ENCODE measurements at places on chromosomes 6 and 20. TPM values are rescaled to one million over a fixed set of nuclear protein-coding genes. Genes with fewer than 3 reads are reported as not detected.

The IRF4 gene
- 2.9 TPM for total RNA-seq

The RSPO3 gene
- total RNA-seq, result 14.0 TPM

The PPP1R3G gene
- total RNA-seq, result 4.4 TPM

The MRPL2 gene
- total RNA-seq, result 14.2 TPM

The CTCFL gene
- total RNA-seq, result not detected

DNA sequence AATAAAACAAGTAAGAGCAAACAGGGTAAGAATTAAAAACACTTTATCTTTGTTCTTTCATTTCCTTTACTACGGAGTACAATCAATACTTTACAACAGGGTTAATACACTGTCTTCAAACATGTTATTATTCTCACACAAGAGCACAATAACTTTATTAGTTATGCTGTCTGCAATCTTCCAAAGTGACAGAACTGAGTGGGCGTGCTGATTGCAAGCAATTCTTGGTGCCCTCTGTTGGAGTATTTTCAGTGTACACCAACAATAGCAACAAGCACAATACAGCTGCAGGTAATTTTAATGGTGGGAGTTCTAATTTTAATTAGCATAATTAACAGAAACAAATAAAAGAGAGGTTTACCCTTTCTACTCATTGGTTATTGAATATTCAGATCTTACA lies 33.9 kb upstream of the PTPRK start:
- no peaks in the 10 kb centered on the region for H3K4me1 ChIP-seq
- H3K4me3 ChIP-seq, result no peak overlapping the region
- H3K36me3 ChIP-seq, result no peaks in the 10 kb centered on the region
- no peak for DNase-seq
- no peak overlapping the region for H3K27ac ChIP-seq

DNA sequence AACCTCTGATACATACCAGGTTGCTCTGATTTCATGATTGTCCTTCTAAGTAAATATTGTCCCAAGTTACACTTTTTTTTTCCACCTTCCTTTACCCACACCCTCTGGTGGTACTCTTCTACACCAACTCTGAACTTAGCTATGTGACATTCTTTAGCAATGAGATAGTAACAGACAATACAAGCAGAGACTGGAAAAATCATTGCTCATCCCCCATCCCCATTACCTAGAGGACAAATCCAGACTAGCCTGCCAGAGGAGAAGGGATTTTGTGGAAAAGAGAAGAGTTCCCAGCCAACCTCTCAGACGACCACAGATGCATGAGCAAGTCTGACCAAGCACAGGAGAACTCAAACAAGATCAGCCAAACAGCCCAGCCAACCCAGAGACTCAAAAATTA lies 32.8 kb upstream of the TFAP2B start:
- H3K27ac ChIP-seq, result no peak overlapping the region
- no peak for DNase-seq
- no peak overlapping the region for H3K4me3 ChIP-seq
- H3K4me1 ChIP-seq, result no peaks in the 10 kb centered on the region
- H3K36me3 ChIP-seq, result no peaks in the 10 kb centered on the region

- no peak for DNase-seq
- no peaks in the 10 kb centered on the region for H3K27me3 ChIP-seq
- no peak overlapping the region for H3K4me3 ChIP-seq
- H3K36me3 ChIP-seq, result no peaks in the 10 kb centered on the region
- no peak overlapping the region for H3K27ac ChIP-seq
Measured at GRCh38 chr6:138509371-138509770, 10.1 kb upstream of the NHSL1 start.

DNA sequence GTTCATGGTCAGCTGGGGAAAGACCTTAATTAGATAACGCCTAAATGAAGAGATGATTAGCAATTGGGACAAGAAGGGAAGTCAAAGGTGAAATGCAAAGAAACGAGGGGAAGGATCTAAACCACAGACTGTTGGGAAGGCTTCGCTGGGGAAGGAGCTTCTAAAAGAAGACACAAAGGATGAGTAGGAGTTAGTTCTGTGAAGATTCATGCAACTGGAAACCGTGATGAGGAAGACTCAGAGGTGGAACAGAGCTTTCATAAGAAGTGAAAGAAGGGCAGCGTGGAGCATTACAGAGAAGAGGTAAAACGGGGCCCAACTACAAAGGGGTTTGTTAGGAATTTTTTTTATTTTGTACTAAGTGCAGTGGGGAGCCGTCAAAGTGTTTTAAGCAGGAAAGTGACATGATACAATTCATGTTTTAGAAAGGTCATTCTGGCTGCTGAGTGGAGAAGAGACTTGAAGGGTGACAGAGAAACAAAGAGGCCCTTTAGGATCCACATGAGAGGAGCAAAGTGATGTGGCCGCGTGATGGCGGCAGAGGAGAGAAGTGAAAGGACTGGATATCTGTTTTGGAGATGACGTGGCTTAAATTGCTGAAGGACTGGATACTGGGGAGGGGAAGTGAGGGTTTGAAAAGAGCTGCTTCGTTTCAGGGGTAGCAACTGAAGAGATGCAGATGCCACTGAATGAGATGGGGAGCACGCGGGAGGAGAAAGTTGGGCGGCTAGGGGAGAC lies 33.6 kb downstream of the TTI1 start:
- H3K27me3 ChIP-seq, result no peaks in the 10 kb centered on the region
- no peaks in the 10 kb centered on the region for H3K36me3 ChIP-seq
- H3K4me1 ChIP-seq, result no peaks in the 10 kb centered on the region
- no peak for DNase-seq
- H3K27ac ChIP-seq, result no peak overlapping the region

GRCh38 chr6:170131351-170131750 lies 159.5 kb downstream of the DLL1 start:
- no peak overlapping the region for H3K4me3 ChIP-seq
- no peak overlapping the region for H3K27ac ChIP-seq
- no peaks in the 10 kb centered on the region for H3K27me3 ChIP-seq
- peaks cover 13% of the 10 kb centered on the region for H3K4me1 ChIP-seq

GRCh38 chr6:44737829-44738528 lies 350.5 kb downstream of the CDC5L start:
- no peaks in the 10 kb centered on the region for H3K4me1 ChIP-seq
- no peaks in the 10 kb centered on the region for H3K27me3 ChIP-seq
- no peaks in the 10 kb centered on the region for H3K36me3 ChIP-seq
- H3K27ac ChIP-seq, result no peak overlapping the region
- no peak for DNase-seq

GRCh38 chr20:39954621-39955020 lies 734.4 kb downstream of the MAFB start:
- no peak for DNase-seq
- H3K4me3 ChIP-seq, result no peak overlapping the region
- H3K36me3 ChIP-seq, result no peaks in the 10 kb centered on the region
- H3K4me1 ChIP-seq, result no peaks in the 10 kb centered on the region
- no peak overlapping the region for H3K27ac ChIP-seq

GRCh38 chr6:30922447-30922852 lies 8.4 kb downstream of the VARS2 start:
- no peaks in the 10 kb centered on the region for H3K27me3 ChIP-seq
- H3K36me3 ChIP-seq, result no peaks in the 10 kb centered on the region
- no peaks in the 10 kb centered on the region for H3K4me1 ChIP-seq

- DNase-seq, result no peak
- no peaks in the 10 kb centered on the region for H3K36me3 ChIP-seq
- H3K27me3 ChIP-seq, result no peaks in the 10 kb centered on the region
- H3K27ac ChIP-seq, result no peak overlapping the region
Measured at GRCh38 chr6:71496018-71496721, 207.6 kb downstream of the OGFRL1 start.

DNA sequence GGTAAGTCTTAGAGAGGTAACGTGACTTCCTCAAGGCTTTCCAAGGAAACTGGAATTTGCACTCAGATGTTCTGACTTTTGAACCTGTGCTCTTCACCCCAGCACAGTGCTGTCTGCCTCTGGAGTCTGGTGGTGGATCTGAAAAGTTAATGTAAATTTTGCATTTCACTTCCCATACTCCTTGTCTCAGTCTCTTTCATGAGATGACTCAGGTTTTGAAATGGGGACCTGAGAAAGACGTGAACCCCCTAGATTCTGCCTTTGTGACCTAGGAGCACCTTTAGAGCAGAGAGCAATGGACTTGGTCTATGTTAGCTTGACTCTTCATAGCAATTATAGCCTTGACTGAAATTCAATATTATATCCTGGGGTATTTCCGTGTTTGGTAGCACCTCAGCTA lies 223.0 kb downstream of the QKI start:
- H3K27ac ChIP-seq, result no peak overlapping the region
- H3K4me1 ChIP-seq, result no peaks in the 10 kb centered on the region
- no peaks in the 10 kb centered on the region for H3K27me3 ChIP-seq
- DNase-seq, result no peak
- H3K36me3 ChIP-seq, result no peaks in the 10 kb centered on the region

DNA sequence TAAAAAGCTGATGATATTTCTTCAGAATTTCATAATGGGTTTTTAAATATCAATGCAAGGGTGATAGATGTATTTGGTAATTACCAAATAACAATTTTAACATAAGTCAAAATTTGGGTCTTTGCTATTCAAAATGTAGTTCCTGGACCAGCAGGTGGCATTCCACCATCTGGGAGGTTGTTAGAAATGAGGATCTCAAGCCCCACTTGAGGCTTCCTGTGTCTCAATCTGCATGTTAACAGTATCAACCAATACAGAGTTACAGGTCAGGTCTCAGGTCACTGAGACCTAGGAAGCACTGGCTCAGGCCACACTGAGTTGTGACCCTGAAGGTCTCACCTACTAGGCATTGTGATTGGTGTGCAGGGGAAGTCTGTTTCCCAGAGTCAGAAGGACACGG lies 57.2 kb upstream of the MTRF1L start:
- no peaks in the 10 kb centered on the region for H3K4me1 ChIP-seq
- no peak for DNase-seq
- no peaks in the 10 kb centered on the region for H3K36me3 ChIP-seq
- H3K4me3 ChIP-seq, result no peak overlapping the region
